ENCODE measurements at places on chromosomes 3 and 15.

DNA sequence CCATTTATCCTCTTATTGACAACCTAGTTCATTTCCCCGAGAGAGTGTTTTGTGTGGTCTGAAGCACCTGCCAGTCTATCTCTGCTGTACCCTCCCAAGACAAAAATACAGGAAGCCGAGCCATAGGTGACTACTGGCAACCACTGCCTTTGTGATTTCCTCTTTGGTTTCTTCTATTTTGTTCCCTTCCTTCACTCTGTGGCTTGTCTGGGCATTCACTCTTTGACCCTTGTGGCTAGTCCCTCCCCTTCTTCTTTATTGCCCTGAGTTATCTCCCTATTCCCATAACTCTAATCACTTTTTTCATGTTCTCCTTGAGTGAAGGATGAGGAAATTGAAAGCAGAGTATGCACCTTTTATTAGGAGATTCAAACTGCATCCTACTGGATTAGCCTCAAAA lies at the start of gene ADGRG7:
Gene ADGRG7 (plus strand): TSS at position 297 of the 400 bp plus-strand sequence. CDS start 256 bp downstream, outside the sequence.
- DNase-seq, result no peak

DNA sequence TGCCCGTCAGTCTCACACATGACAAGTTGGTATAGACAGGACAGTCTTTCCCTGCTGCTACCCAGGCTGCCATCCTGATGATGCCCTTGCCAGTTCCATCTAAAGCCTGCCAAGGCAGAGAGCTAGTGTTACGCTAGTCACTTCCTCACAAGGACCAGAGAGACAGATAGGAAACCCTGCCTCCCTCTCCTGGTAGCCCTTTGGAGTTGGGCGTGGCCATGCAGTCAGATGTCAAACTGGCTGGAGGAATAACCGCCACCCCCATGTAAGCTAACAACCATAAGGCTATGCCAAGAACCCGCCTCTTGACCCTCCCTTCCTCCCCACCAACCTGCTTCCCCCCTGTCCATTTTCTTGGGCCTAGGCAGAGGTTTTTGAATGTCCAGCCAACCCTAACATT lies 2.8 kb downstream of the TMEM115 start:
- peak; percentile 41 for DNase-seq

- no peak for DNase-seq
These were observed 8.2 kb downstream of the OSBPL11 start for GRCh38 chr3:125587039-125587648.

DNA sequence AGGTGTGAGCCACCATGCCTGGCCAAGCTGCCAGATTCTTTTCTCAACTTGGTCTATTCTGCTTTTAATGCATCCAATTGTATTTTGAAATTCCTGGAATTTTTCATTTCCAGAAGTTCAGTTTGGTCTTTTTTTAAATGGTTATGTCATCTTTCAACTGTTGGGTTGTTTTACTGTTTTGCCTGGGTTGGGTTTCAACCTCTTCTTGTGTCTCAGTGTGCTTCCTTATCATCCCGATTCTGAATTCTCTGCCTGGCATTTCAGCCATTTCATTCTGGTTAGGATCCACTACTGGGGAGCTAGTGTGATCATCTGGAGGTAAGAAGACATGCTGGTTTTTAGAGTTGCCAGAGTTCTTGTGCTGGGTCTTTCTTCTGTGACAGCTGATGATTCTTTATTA lies 61.5 kb downstream of the LRRC49 start:
- no peak for DNase-seq

DNA sequence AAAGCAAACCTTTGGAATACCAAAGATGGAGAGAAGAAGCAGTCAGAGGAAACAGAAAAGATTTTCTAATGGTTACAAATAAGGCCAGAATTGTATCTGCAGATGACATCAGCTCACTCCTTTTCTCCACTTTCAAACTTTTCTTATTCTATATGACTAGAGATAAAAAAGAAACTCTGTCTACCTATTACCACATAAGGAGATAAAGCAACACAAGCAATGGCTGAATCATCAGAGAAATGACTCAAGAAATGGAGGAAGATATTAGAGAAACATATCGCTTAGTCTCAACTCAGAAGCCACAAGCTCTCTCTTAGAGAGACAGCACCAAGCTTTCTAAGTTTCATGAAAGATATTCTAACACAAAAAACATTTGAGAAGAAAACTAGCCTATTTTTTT lies 784.0 kb downstream of the ZPLD1 start:
- no peak for DNase-seq

- DNase-seq, result no peak
These were observed 48.5 kb downstream of the MBNL1 start for GRCh38 chr3:152317184-152317583.

GRCh38 chr15:88651136-88651732 lies 12.4 kb downstream of the ISG20 start:
- DNase-seq, result no peak

All from fibroblast of gingiva (primary cell).